ENCODE measurements at places on chromosomes 5 and 9.

DNA sequence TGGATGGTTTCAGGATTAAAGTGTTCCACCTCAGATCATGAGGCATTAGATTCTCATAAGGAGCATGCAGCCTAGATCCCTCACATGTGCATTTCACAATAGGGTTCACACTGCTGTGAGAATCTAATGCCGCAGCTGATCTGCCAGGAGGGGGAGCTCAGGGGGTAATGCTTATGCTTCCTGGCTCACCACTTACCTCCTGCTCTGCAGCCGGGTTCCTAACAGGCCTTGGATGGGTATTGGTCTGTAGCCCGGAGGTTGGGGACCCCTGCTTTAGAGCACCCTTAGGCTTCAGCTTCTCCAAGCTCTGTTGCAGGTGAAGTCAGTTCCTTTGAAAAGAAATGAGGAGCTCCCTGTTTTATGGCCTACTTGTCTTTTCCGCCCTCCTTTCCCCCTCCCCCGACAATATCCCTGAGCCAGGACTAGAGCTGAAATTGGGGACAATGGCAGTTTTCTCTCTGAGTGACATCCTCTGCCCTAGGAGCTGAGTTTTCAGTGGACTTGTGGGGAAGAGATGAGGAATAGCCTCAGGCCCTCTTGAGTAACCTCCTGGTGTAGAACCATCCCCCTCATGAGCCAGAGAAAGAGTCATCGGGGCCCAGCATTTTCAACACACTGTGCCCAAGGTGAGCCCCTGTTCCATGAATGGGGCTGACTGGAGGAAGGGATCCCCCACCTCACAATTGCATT, 16.2 kb upstream of the MAT2B start:
- no peaks in the 10 kb centered on the region for H3K36me3 ChIP-seq
- H3K27me3 ChIP-seq = no peaks in the 10 kb centered on the region
- H3K4me1 ChIP-seq = no peaks in the 10 kb centered on the region
- no peak for DNase-seq
- no peak overlapping the region for H3K27ac ChIP-seq

GRCh38 chr9:114428466-114428865, 40.7 kb upstream of the AKNA start:
- H3K27ac ChIP-seq = no peak overlapping the region
- no peaks in the 10 kb centered on the region for H3K36me3 ChIP-seq
- DNase-seq = no peak
- no peak overlapping the region for H3K4me3 ChIP-seq
- no peaks in the 10 kb centered on the region for H3K4me1 ChIP-seq

DNA sequence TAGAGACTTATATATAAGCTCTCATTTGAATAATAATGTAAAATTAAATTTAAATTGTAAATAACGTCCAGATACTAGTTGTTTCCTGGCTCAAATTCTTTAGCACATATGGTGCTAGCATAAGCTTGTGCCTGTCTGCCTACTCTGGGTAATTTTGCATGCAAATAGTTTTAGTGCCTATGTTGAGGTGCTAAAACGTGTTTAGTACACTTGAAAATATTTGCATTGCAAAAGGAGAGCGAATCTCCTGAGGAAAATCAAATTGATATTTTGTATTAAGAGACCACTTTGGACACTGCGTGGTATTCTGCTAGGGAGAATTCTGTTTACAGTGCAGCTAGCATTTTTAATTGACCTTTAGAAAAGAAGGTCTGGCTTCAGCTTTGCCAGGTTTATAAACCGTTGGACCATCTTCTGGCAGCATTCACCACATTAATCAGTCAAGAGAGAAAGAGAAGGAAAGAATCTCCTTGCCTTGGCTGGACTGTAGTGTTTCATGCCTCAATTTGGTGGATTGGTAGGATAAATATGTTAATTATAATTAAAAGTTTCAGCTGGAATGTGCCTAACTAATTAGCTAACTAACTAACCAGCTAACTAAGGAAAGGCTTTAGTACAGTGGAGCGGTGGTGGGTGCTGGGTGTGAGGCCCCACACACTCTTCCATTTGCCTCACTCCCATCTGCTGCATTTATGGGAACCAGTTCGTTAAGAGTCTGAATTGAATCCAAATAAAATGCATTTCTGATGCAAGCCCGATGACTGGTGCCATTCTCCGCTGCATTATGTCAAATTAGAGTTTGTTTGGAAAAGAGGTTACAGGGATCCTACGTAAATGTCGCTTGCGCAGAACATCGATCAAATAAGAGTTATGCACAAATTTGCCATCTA, 150.1 kb upstream of the MPDZ start:
- H3K36me3 ChIP-seq = no peaks in the 10 kb centered on the region
- no peak for DNase-seq
- no peaks in the 10 kb centered on the region for H3K27me3 ChIP-seq
- H3K4me1 ChIP-seq = no peaks in the 10 kb centered on the region
- no peak overlapping the region for H3K4me3 ChIP-seq

DNA sequence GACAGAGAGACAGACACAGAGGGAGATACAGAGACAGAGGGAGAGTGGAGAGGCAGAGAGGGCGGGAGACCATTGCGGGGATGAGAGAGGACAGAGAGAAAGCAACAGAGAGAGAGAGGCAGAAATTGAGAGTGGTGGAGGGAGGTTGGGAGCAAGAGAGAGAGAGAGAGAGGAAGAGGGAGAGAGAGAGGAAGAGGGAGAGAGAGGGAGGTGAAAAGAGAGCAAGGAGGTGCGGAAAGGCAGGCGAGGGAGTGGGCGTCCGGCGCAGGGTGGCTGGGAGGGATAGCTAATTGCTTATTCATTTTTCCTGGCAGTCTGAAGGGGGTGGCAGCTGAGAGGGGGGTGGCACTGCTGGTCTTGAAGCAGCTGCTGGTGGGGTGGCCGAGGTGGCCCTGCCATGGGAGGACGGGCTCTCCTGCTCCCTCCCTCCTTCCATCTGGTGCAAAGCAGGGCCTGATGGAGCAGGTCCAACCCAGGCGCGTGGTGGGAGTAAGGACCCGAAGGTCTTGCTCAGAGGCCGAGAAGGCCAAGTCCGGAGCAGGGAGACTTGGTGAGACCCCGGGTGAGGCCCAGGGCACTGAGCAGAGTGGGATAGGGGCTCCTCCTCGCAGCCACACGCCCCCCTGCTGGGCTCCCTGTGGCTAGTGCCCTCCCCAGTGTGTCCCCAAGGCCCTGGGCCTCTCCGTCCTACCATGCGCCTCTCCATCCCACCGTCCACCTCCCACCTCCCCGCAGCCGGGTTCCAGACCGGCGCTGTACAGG, 25.3 kb upstream of the RNU6ATAC start:
- no peaks in the 10 kb centered on the region for H3K36me3 ChIP-seq
- H3K27me3 ChIP-seq = no peaks in the 10 kb centered on the region
- DNase-seq = no peak
- H3K4me3 ChIP-seq = no peak overlapping the region
- H3K4me1 ChIP-seq = peaks cover 8% of the 10 kb centered on the region

GRCh38 chr5:34007621-34008600, at the start of gene AMACR:
TSS of gene AMACR (minus strand) at chr5:34008050. CDS start at chr5:34008019, 31 bp downstream.
- peaks cover 28% of the 10 kb centered on the region for H3K4me1 ChIP-seq
- DNase-seq = peak; percentile 96
- no peaks in the 10 kb centered on the region for H3K27me3 ChIP-seq
- no peaks in the 10 kb centered on the region for H3K36me3 ChIP-seq
- H3K27ac ChIP-seq = peak within 1 kb of the TSS; percentile 93
- H3K4me3 ChIP-seq = peak within 1 kb of the TSS; percentile 79

DNA sequence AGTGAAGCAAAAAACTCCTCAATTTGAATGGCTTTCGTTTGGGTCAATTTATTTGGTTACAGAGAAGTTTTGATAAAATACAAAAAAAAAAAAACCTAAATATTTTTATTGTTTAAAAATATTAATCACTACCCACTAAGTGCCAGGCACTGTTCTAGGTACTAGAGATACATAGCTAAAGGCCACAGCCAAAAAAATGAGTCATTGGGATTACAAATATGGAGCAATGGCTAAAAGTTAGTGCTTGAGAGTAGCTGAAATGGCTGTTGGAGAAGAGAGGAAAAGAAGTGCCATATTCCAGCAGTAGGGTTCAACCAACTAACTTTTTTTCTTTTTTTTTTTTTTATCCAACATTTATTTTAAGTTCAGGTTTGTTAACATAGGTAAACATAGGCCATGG, 130.1 kb upstream of the PTGER4 start:
- no peak overlapping the region for H3K27ac ChIP-seq
- no peaks in the 10 kb centered on the region for H3K4me1 ChIP-seq
- H3K27me3 ChIP-seq = no peaks in the 10 kb centered on the region
- H3K4me3 ChIP-seq = no peak overlapping the region
- H3K36me3 ChIP-seq = no peaks in the 10 kb centered on the region

DNA sequence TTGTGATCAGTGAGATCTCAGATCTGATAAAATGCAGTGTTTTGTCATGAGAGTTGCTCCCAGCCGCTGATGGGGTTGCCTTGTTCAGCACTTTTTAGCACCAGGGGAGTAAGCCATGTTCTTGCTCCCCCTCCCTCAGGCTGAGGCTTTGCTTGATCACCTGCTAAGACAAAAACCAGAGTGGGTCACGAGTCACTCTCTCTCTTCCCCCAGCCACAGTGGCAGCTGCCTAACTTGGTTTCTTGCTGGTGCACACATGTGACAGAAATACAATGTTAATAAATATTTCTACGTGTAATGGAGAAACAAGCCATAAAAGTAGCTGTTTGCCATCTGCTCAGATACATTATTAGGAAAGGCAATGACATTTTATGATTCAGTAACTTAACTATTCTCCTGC, 212.4 kb upstream of the DMRT1 start:
- peaks cover 41% of the 10 kb centered on the region for H3K4me1 ChIP-seq
- H3K4me3 ChIP-seq = no peak overlapping the region
- no peak for DNase-seq

- no peaks in the 10 kb centered on the region for H3K27me3 ChIP-seq
- no peaks in the 10 kb centered on the region for H3K4me1 ChIP-seq
These were observed 1.5 kb downstream of the FAM81B start for GRCh38 chr5:95392593-95393182.

- peaks cover 13% of the 10 kb centered on the region for H3K4me1 ChIP-seq
- no peak for DNase-seq
- H3K27me3 ChIP-seq = no peaks in the 10 kb centered on the region
- H3K36me3 ChIP-seq = no peaks in the 10 kb centered on the region
- H3K4me3 ChIP-seq = no peak overlapping the region
These were observed 14.0 kb downstream of the OR13J1 start for GRCh38 chr9:35856206-35856605.

GRCh38 chr5:56512313-56512996, 279.3 kb upstream of the ANKRD55 start:
- H3K27ac ChIP-seq = no peak overlapping the region
- H3K4me3 ChIP-seq = no peak overlapping the region
- peaks cover 30% of the 10 kb centered on the region for H3K4me1 ChIP-seq
- no peaks in the 10 kb centered on the region for H3K27me3 ChIP-seq
- no peak for DNase-seq

GRCh38 chr9:94921092-94921471, 194.6 kb downstream of the AOPEP start:
- H3K4me3 ChIP-seq = no peak overlapping the region
- DNase-seq = no peak
- no peaks in the 10 kb centered on the region for H3K36me3 ChIP-seq
- H3K4me1 ChIP-seq = peaks cover 77% of the 10 kb centered on the region

- no peak overlapping the region for H3K27ac ChIP-seq
- H3K27me3 ChIP-seq = no peaks in the 10 kb centered on the region
- no peaks in the 10 kb centered on the region for H3K4me1 ChIP-seq
- H3K36me3 ChIP-seq = no peaks in the 10 kb centered on the region
- DNase-seq = no peak
- H3K4me3 ChIP-seq = no peak overlapping the region
These were observed 88.5 kb downstream of the SUSD1 start for GRCh38 chr9:112086627-112087026.

GRCh38 chr9:75147638-75148037, 59.3 kb downstream of the OSTF1 start:
- H3K27ac ChIP-seq = no peak overlapping the region
- H3K4me3 ChIP-seq = no peak overlapping the region
- no peaks in the 10 kb centered on the region for H3K36me3 ChIP-seq
- no peaks in the 10 kb centered on the region for H3K4me1 ChIP-seq
- no peak for DNase-seq

GRCh38 chr5:174222891-174223290, 177.4 kb downstream of the NSG2 start:
- H3K4me3 ChIP-seq = no peak overlapping the region
- no peak for DNase-seq
- H3K27ac ChIP-seq = no peak overlapping the region
- no peaks in the 10 kb centered on the region for H3K36me3 ChIP-seq

- H3K4me1 ChIP-seq = peaks cover 29% of the 10 kb centered on the region
- no peaks in the 10 kb centered on the region for H3K27me3 ChIP-seq
- no peaks in the 10 kb centered on the region for H3K36me3 ChIP-seq
These were observed 5.5 kb downstream of the DIAPH1 start for GRCh38 chr5:141613344-141613743.

DNA sequence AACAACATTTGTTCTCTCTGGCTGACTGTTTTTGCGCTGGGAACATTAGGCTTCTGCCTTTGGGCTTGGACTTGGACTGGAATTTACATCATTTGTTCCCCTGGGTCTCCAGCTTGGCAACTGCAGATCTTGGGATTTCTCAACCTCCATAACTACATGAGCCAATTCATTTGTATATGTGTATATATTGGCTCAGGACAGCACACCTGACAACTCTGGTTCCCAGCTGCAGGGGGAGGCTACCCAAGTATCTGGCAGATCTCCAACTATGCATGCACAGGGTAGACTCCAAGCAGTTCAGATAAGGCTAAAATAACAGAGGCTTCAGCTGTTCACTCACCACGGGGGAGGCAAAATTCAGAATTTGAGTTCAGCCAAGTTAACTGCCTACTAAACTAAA, 31.6 kb upstream of the F2RL1 start:
- DNase-seq = no peak
- H3K4me3 ChIP-seq = no peak overlapping the region
- H3K4me1 ChIP-seq = peaks cover 21% of the 10 kb centered on the region

GRCh38 chr5:35354751-35355150, 124.5 kb upstream of the PRLR start:
- H3K27ac ChIP-seq = peak overlapping the region; percentile 21
- DNase-seq = no peak
- H3K4me1 ChIP-seq = peaks cover 8% of the 10 kb centered on the region

- H3K36me3 ChIP-seq = no peaks in the 10 kb centered on the region
- H3K27ac ChIP-seq = no peak overlapping the region
- peaks cover 26% of the 10 kb centered on the region for H3K4me1 ChIP-seq
- DNase-seq = no peak
- no peaks in the 10 kb centered on the region for H3K27me3 ChIP-seq
These were observed 14.6 kb downstream of the NREP start for GRCh38 chr5:111742177-111742994.

DNA sequence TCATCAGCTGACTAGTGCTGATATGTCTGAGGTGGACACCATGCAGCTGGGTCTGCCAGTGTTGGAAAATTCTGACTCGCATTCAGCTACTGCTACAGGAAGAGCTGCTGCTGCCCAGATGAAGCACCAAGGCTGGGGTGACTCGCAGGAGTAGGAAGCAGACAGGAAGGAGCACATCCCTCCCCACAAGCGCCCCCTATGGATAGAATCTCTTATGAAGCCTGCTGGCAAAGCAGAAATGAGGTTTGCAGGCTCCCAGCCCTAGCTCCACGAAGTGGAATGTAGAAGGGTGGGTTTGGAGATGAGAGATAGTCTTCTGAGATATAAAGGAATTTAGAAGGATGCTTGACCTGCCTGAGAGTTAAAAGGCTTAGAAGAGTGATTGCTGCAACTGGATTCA, 443.0 kb downstream of the ACTL7B start:
- no peaks in the 10 kb centered on the region for H3K27me3 ChIP-seq
- no peak for DNase-seq
- H3K36me3 ChIP-seq = no peaks in the 10 kb centered on the region
- peaks cover 23% of the 10 kb centered on the region for H3K4me1 ChIP-seq
- no peak overlapping the region for H3K4me3 ChIP-seq

GRCh38 chr9:84772511-84772910, 103.0 kb downstream of the NTRK2 start:
- H3K4me1 ChIP-seq = peaks cover 22% of the 10 kb centered on the region
- H3K27ac ChIP-seq = no peak overlapping the region
- H3K27me3 ChIP-seq = no peaks in the 10 kb centered on the region
- H3K36me3 ChIP-seq = no peaks in the 10 kb centered on the region
- H3K4me3 ChIP-seq = no peak overlapping the region
- no peak for DNase-seq
